Common myeloid progenitor, CD34-positive (primary cell): ENCODE measurements at places on chromosomes 11 and 22.
A peak's percentile ranks its signal among the peaks of the same experiment; 100 is the strongest.

GRCh38 chr11:80502511-80502910, 1061.7 kb upstream of the TENM4 start:
- no peak for DNase-seq

GRCh38 chr11:2377511-2378443, 667 bp downstream of the CD81 start:
- DNase-seq: peak; percentile 69

DNA sequence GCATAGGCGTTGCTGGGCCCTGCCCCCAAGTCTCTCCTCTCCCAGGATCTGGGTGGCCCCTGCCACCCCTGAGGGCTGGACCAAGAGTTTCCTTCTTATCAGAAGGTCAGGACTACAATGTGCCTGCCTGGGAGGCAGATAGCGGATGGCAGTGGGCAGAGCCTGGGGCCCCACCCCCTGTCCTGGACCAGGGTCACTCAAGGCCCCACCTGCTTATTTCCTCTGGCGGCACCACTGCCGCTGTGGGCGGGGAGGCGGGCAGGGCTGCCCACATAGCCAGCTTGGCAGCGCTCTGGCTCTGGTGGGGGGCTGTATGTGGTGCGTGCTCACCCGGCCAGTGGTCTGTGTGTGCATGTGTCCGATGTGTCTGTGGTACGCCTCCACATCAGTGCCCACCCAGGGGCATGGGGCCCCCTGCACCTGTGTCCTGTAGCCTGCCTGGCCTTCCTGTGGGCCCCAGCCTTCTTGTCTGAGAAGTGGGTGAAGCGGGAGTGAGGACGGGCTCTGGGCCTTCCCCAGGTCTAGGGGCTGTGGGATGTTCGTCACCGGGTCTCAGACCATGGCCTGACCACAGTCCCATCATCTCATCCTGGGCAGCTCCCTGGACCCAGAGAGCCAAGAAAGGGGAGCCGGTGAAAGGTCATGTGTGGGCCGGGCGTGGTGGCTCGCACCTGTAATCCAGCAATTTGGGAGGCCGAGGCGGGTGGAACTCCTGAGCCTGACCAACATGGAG, 3.0 kb downstream of the GAS2L1 start:
- DNase-seq: no peak

- no peak for DNase-seq
These were observed 5.7 kb upstream of the MUC5B start for GRCh38 chr11:1217151-1217550.

DNA sequence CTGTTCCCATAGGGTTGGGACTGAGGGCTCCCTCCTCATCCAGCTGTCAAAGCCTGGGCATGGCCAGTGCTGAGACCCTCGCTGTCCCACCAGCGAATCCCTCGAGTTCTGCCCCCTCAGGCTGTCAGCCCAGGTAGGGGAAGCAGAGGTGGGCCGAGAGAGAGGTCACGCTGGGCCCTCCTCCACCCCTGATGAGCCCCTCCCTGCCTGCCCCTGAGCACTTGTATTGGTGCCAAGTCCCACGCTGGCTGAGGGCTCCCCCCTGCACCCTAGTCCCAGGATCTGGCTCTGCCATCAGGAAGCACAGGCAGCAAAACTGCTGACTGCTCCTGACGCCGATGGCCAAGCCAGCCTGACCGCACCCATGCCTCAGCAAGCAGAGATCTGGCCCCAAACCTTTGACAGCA, 3.3 kb downstream of the PRR33 start:
- DNase-seq: peak; percentile 32

GRCh38 chr11:65538915-65539743, 14.2 kb downstream of the SCYL1 start:
- DNase-seq: no peak

DNA sequence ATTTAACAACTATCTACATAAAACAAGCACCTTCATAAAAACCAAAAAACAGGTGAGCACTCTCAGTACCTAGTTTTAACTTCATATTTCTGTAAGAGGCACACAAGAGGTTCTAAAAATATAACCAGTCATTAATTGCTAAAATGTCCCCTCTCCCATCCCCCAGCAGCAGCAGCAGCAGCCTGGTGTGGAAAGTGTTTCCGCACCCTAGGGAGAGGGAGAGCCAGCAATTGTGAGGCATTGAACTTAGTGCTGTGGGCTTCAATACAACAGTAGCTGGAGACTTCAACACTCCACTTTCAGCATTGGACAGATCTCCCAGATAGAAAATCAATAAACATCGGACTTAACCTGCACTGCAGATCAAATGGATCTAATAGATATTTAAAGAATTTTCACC, 1158.5 kb downstream of the JRKL start:
- DNase-seq: no peak

DNA sequence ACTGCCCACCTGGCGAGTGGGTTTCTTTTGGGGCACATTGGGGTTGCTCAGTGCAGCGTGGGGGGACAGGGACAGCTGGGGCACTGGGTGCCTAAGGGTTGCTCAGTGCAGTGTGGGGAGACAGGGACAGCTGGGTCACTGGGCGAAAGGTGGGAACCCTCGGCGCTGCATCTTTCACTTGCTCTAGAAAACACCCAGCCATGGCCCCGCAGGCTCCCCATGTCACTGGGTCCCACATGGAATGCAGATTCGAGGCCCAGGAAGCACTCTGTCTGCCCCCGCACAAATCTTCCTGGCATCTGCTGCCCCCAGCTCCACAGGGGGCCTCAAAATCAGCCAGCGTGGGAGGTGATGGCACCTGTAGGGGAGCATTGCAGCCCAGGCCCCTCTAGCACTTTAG, 229.3 kb downstream of the BRD1 start:
- DNase-seq: no peak
